Foreskin fibroblast (primary cell): ENCODE measurements at places on chromosomes 13 and 19.

- peak; percentile 28 for DNase-seq
Measured at GRCh38 chr19:2820112-2820702, 539 bp downstream of the ZNF554 start.

- peak; percentile 98 for DNase-seq
Measured at GRCh38 chr19:7535047-7535997, at the start of gene PNPLA6. Gene PNPLA6, plus strand, starts transcription at chr19:7535717. Its CDS starts 72 bp downstream, at chr19:7535789.

DNA sequence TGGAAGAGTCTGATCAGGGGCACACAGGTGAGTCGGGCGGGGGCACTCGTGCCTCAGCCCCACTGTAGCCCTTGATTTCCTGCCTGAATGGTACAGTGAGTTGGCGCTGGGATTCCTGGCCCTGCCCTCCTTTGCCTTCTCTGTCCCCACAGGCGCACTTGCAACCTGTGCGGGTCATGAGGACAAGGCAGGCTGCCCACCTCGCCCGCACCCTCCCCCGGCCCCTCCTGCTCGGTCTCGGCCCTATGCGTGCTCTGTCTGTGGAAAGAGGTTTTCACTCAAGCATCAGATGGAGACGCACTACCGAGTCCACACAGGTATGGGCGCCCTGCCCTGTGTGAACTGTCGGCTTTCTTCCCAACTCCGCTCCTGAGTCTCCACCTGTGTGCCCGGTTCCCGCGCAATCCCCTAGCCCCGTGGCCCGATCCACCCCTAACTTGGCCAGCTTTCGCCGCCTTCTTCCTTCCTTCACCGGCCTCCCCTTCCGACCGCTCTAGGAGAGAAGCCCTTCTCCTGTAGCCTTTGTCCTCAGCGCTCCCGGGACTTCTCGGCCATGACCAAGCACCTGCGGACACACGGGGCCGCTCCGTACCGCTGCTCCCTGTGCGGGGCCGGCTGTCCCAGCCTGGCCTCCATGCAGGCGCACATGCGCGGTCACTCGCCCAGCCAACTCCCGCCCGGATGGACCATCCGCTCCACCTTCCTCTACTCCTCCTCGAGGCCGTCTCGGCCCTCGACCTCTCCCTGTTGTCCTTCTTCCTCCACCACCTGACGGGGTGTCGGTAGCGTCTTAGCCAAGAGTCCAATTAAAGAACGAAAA, 1.6 kb upstream of the KMT2B start:
- peak; percentile 44 for DNase-seq

DNA sequence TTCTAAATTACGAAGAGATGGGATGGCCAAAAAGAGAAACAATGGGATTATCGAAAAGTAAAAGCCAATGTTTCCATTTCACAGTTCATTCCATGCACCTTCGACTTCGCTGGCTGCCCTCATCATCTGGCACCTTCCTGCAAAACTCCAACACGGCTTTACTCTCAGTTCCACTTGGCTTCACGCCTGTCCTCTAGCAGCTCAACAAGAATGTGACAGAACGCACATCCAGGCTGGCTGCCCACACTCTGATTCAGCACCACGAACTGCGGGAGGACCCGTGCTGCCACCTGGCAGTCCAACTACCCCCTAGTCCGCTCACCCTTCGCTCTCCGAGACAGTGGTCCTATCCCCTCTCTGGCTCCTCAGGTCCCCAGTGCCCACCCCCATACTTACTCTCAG, 11.7 kb downstream of the ATP7B start:
- DNase-seq: no peak

GRCh38 chr19:55437410-55437809, 5.7 kb downstream of the SHISA7 start:
- peak; percentile 83 for DNase-seq

- no peak for DNase-seq
Measured at GRCh38 chr19:14533450-14533849, 4.1 kb downstream of the TECR start.

GRCh38 chr13:84705982-84706710, 823.9 kb upstream of the SLITRK1 start:
- DNase-seq: no peak

GRCh38 chr19:4343370-4344307, at the start of gene MPND:
Gene MPND, plus strand, starts transcription at chr19:4343562. Its CDS starts 32 bp downstream, at chr19:4343594.
- peak; percentile 93 for DNase-seq

- peak; percentile 61 for DNase-seq
Measured at GRCh38 chr19:1172353-1173158, 1.5 kb downstream of the SBNO2 start.

- no peak for DNase-seq
Measured at GRCh38 chr13:94753327-94753726, 41.0 kb upstream of the SOX21 start.

- no peak for DNase-seq
Measured at GRCh38 chr19:38557205-38557799, 60.5 kb downstream of the MAP4K1 start.

DNA sequence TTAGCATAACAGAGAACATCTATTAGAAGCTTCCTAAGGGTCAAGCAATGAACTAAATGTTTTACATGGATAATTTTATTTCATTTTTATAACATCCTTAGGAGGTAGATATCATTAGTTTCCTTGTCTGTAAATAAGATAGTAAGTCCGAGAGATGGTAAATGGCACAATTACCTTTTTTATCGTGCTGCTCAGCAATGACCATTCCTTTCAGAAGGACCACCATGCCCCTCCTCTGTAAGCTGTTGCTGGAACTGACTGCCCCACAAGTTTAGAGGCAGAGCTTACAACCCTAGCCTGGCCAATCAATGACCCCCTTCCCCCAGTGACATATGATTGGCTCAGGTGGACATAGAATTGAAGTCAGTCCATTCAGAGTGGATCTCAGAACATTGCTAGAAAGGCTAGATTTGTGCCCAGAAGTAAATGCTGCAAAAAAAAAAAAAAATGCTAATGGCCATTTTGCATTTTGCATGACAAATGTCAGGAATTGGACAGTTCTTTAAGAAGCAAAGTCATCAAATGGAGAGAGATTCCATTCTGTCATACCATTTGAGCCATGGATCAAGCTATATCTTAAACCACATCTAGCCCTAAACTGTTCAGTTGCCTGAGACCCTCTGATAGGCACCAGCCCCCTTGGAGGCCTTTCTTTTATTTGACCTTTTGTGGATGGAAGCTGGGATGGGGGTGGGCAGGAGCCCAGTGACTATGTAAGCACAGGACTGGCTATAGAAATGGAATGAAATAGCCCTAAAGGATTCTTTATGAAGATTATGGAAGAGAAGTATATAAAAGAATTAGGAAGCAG, 668.3 kb downstream of the UQCRFS1 start:
- no peak for DNase-seq

DNA sequence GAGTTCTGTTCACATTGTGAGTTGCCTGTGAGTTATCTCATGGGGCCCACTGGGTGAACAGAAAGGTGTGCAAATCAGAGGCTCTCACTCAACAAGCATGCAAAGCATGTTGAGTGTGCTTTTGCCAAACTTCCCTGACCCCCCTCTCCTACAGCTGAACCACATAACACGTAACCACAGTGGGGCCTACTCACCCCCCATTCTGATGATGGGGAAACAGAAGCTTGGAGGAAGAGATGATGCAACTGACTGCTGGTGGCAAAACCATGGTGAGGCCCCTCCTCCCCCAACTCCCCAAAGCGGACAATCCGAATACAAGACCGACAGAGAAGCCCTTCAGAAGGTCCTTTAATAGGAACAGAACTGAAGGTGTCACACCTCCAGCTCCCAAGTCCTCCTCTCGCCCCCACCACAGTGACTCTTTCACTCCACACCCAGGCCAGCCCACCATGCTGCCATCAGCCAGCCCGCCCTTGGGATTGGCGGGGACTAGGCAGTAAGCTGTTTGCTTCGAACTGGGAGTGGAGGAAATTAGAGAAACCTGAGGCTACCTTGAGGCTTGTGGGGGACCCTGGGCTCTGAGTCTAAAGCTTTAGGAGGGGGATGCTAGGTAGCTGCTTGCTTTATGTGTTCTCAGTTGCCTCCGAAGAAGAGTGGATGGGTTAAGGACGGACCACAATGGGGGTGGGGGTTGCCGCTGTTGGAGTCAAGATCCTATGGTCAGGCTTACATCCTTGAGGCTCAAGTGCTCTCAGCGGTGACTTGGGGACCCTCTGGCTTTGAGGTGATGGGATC, 3.8 kb downstream of the ZNF784 start:
- peak; percentile 60 for DNase-seq

DNA sequence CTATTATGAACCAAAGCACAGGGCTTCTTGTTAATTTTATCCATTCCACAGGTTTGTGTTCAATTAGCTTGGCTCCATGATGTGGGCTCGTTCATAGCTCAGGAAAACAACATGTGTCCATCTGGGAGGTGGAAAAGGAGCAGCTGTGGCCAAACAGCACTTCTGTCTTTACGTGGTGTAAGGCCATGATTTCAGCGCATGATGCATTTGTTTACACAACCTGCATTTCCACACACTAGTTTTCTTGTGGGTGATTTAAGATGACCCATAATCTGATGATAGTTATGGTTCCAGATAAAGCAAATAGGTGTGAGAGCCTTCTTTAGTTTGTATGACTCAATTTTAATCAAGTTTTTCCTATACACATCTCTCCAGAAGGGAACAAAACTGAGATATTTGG, 101.7 kb downstream of the TNFRSF19 start:
- DNase-seq: peak; percentile 73

GRCh38 chr13:95707442-95708390, 30.8 kb downstream of the DNAJC3 start:
- no peak for DNase-seq

DNA sequence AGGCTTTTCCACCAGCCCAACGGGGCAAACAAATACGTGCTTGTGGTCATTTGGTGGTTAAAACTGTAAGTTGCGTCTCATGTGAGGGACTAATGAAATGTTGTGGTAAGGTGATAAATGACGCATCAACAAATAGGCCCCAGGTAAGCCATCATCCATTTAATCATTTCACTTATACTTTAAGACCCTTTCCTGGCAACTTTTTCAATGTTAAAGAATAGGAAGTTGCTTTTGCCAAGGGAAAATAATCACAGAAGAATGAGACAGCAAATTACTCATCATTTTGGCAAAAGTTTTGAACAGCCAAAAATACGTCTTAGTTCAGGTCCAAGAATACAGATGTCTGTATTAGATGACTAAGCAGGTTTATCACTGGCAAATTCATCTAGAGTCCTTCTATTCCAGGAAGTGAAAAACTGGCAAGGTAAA, 660.4 kb downstream of the SLITRK1 start:
- peak; percentile 73 for DNase-seq

DNA sequence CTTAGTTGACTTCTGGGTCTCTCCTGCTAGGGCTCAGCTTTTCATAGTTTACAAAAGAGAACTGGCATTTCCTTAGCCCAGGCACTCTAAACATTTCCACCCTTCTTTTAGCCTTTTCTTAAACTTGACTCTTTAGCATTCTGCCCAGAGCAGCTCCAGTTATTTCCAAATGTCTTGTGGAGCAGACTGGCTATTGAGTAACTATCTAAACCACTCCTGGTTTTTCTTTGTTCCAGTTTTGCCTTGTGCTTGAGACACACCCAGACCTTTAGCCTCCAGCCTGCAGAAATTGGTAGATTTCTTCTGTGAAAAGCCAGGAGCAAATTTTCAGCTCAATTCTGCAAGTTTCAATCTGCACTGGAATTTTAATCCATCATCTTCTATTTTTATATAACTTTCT, 1813.1 kb downstream of the OLFM4 start:
- DNase-seq: no peak

DNA sequence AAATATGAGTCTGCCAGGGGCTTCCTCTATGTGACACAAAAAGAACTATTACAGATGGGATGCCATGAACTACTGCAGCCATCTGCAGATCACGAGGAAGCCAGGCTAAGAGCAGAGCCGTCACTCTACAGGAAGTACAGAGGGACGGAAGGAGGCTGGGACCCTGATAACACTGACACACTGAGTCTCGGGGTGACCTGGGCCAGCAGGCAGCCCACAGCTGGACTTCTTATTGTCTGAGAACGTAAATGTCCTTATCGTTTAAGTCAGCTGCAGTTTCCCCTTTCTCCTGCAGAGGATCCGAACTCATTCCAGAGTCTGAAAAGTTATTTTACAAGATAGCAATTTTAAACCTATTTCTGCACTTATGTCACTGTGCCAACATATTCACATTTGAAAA, 20.7 kb downstream of the PARP4 start:
- DNase-seq: no peak

GRCh38 chr13:99948907-99949678, 22.5 kb downstream of the ZIC5 start:
- no peak for DNase-seq

DNA sequence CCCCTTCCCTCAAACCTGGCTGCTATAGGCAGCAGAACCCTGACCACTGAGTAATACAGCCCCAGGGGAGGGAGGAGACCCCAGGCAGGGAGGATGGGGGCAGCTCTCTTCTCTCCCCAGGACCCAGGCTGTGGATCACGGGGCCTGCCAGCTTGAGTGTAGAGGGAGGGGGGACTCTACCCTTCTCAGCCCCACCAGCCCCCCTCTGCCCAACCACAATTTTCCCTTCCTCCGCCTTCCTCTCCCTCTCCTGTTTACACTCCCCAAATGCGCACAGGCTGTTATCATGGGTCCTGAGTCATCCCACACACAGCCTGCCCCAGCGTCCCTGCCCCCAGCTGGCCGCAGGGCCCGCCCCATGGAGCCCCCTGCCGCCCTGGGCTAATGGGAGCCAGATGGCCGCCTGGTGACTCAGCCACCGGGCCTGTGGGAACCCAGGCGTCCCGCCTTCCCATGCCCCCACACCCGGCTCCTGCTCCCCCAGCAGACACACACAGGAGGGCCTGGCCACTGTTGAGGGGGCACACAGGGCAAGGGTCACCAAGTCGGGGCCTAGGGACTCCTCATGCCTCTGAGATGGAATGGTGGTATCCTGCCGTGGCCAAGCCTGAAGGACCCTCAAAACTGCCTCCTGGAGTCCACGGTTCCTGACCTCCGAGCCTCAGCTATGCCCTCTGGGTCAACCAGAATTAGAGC, 13.6 kb downstream of the CCDC97 start:
- peak; percentile 95 for DNase-seq

DNA sequence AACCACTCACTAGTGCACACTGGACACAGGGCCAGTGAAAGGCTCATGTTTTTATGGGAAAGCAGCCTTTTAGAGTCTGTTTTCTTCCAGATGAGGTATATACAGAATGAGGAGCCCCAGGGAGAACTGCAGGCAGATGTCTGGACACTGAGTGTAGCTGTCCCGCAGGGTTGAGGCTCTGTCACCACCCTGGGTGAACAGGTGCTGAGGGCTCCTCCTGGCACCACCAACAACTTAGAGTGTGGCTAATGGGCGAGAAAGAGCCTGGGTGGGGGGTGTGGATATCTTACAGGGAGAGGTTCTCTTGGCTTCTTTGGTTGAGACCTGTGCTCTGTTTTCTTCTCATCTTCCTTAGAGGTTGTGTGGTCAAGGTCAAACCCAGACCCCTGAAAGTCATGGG, 202.1 kb upstream of the GPR12 start:
- DNase-seq: no peak

- DNase-seq: peak; percentile 68
Measured at GRCh38 chr19:52099497-52100138, 4.1 kb upstream of the ZNF841 start.

GRCh38 chr19:46887240-46887782, 26.5 kb downstream of the ARHGAP35 start:
- DNase-seq: no peak

DNA sequence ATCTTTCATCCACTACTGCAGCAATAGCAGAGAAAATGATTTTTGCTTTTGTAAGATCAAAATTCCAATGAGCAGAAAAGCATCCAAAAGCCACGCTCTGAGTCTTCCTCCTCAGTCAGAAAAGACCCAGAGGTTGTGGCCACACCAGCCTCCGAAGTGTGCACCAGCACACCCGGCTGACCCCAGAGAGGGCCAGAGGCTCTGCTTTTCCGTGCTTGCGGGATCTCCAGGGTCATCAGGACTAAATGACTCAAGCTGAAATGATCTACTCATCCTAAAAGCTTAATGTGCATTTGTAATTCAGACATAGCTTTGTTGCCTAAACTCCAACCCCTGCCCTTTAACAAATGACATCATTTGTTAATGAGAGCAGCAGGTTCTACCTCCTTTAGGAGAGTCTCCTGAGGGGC, 16.5 kb downstream of the RXFP2 start:
- DNase-seq: peak; percentile 94
